ENCODE measurements at places on chromosomes 12 and 14.

DNA sequence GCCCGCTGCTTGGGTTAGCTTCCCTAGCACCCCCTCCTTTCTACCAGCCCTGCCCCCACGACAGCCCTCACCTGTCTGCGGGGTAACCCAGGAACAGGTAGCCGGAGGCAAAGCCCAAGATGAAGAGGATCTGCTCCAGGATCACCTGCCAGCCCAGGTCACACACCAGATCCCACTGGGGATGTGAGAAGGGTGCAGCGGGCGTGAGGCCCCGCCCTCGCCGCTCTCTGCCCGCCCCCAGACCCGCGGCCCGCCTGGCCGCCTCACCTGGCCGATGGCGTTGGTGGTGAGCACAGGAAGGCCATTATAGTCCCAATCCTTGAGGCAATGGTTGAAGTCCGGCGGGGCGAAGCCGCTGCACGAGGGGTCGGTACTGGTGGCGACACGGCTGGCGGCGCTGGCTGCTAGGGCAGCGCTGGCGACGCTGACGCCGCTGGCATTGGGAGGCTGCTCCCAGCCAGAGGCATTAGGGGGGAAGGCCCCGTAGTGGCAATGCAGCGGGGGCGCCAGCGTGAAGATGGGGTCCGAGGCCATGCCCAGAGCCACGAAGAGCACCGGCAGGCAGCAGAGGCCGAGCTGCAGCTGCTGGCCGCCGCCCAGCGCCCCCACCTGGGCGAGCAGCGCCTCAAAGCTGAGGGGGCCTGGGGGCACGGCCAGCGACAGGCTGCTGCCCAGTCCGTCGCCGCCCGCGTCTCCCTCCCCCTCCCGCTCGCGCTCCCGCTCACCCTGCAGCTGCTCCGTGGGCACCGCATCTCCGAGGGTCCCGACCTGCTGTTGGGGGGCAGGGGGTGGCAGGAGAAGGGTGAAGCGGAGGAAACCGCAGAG lies 794 bp downstream of the SLC22A17 start:
- no peak for DNase-seq

DNA sequence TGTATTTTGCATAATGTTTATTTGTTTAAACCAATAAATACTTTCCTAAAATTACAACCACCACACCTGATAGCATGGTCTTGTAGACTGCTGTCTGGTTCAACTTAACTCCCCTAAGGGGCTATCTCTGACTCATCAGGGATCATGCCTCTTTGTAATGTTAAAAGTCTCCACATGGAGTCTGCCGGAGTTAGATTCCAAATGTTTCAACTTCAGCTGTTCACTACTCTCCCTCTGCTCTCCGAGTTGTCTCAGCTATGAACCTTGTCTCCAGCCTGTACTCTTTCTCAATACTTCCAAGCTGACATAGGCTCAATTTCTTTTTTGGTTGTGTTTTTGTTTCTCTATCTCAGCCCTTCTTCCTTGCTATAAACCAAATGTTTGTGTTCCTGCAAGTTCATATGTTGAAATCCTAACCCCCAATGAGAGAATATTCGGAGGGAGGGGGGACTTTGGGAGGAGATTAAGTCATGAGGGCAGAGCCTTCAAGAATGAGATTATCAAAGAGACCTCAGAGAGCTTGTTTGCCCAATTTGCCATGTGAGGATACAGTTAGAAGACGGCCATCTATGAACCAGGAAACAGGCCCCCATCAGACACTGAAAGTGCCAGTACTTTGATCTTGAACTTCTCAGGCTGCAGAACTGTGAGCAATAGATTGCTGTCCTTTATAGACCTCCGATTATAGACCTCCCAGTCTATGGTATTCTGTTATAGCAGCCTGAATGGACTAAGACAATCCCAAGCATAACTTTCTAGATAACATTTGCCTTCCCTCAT lies 858.2 kb downstream of the VRK1 start:
- DNase-seq: no peak

DNA sequence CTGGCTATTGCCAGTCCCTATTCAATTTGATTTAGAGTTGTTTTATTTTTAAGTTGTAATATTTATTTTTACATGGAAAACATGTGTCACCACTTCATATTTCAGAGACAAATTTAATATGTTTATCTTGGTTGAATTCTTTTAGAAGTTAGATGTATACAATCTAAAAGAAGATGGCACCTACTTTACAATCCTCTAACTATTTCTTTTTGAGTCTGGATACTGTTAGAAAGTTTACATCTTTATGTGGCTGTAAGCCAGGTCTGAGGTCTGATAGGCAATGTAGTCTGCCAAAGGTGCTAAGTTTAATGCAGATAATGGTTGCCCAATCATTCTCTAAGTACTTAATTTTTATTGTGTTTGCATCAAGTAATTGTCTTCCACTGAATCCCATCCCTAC lies 7.2 kb upstream of the LMO3 start:
- no peak for DNase-seq

- DNase-seq: no peak
These were observed 168.5 kb downstream of the NAV3 start for GRCh38 chr12:77999074-77999715.

GRCh38 chr12:132151766-132152410 lies 7.6 kb downstream of the NOC4L start:
- no peak for DNase-seq

DNA sequence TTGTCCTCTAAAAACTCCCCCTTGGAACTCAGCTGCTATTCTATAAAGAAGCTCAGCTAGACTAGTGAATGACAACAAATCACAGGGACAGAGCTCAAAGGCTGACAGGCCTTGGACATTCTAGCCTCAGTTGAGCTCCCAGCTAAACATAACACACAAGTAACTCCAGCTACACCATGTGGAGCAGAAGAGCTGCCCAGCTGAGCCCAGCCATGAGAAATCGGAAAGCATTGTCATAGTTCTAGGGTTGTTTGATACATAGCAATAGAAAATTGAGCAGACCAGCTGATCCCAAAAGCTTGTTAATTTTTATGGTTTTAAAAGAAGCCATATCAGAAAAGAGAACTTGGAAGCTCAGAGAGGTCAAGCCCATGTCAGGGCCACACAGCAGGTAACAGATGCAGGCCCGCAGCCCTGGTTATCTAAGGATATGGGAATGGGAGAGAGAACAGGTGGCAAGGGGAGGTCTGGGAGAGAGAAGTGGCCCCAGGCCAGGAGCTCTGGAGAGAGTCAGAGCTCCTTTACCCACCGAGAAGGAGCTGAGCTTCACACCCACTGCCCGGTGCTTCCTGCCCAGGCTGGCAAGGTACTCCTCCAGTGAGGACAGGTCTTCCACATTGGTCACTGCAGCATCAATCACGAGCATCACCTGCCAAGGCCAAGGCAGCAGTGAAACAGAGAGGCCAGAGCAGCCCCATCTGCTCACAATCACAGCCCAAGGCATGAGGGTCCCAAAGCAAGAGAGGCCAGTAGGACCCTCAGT lies 2.9 kb downstream of the NGB start:
- no peak for DNase-seq

DNA sequence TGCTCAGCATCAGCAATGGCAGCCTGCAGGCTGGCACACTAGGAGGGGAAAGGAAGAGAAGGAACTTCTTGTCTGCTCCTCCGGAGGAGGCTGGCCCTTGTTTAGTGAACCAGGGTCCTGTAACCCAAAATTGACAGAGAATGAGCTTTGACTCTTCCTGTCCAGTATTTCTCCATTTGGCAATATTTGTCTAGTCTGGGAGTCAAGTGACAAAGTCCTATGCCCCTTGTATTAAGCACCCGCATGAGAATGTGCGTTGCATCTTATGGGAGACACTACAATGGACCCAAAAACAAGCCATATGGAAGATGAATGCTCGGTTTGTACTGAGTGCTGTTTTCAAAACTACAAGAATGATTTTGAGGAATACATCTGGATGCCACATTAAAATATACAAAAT lies 3.8 kb downstream of the KRT6C start:
- no peak for DNase-seq

- no peak for DNase-seq
These were observed 281.4 kb upstream of the FKBP4 start for GRCh38 chr12:2513141-2514037.

DNA sequence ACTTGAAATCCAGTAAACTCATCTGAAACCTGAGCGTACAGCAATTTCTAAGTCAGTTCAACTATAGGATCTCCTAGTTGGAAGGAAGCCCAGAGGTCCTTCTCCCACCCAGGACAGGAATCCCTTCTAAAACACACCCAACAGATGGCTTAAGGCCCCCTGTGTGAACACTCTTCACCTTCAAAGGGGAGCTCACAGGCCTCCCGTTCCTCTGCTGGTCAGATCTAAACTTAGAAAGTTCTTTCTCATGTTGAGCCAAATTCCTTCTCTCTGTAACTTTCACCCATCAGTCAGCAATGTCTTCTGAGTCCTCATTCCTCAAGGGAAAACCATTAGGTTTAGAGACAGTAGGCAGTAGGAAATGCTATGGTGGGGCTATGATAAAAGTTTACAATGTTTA lies 355.2 kb downstream of the PCNX1 start:
- DNase-seq: no peak

- no peak for DNase-seq
These were observed 8.6 kb downstream of the DDIT3 start for GRCh38 chr12:57511588-57512325.

- DNase-seq: no peak
These were observed 95.4 kb upstream of the SFSWAP start for GRCh38 chr12:131615326-131616042.

- DNase-seq: no peak
These were observed 245.0 kb downstream of the NUBPL start for GRCh38 chr14:31806249-31806648.

DNA sequence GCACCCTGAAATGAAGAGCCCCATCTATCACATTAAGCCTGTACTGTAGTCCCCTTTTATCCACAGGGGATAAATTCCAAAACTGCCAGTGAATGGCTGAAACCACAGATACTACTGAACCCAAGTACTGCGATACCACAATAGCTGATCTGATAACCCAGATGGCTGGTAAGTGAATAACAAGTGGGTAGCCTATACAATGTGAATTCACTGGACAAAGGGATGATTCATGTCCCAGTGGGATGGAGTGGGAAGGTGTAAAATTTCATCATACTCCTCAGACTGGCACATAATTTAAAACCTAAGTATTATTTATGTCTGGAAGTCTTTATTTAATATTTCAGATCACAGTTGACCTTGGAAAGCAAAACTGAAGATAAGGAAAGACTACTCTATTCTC lies 201.3 kb downstream of the GPHN start:
- no peak for DNase-seq

GRCh38 chr14:99735189-99736135 lies 51.4 kb downstream of the CYP46A1 start:
- DNase-seq: no peak

GRCh38 chr14:65251213-65251612 lies 148.9 kb upstream of the MAX start:
- DNase-seq: no peak

DNA sequence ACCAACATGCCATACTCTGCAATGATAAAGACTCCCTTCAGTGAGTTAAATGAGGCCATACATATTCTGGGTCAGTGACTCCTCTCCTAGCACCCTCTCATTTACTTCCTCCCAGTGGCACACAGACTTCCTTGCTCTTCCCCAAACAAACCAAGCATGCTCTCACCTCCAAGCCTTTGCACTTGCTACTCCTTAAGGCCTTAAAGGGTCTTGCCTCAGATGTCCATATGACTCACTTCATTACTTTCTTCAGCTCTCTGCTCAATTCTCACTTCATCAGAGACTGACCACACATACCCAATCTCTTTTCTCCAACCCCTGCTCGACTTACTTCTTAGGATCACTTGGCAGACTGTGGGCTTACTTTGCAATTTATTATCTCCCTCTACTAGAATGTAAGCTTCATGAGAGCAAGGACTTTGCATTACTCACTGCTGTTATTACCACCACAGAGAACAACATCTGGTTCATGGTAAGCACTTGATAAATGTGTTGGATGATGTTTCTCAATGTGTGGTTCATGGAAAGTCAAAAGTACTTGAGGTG lies 22.8 kb downstream of the DDX24 start:
- no peak for DNase-seq

DNA sequence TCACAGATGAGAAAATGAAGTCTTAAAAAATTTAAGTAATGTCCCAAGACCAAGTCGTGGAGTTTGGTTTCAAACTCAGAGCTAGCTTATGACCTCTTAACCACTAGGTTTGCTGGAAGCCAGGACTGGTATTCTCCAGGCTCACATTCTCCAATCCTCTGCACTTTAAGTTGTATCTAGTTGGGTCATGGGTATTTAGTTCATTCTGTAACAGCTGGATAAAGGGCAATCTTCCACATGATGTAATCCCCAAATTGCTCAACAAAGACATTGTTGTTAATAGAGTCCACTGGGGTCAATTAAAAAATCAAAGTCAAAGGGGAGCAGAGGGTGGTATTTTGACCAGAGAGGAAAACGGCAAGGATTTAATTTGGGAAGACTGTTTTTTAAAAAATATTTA lies 17.8 kb upstream of the GAS2L3 start:
- no peak for DNase-seq

- DNase-seq: no peak
These were observed 88.5 kb upstream of the ZFP36L1 start for GRCh38 chr14:68881396-68881795.

GRCh38 chr14:101504096-101504948 lies 57.0 kb upstream of the DIO3 start:
- no peak for DNase-seq

- DNase-seq: no peak
These were observed 40.2 kb downstream of the ETV6 start for GRCh38 chr12:11689591-11690186.

GRCh38 chr14:61750708-61751474 lies 11.3 kb upstream of the SNAPC1 start:
- peak; percentile 73 for DNase-seq

GRCh38 chr12:127178052-127178451 lies 1088.9 kb upstream of the TMEM132C start:
- DNase-seq: no peak

GRCh38 chr14:23433457-23433856 lies 2.0 kb downstream of the MYH7 start:
- DNase-seq: no peak

DNA sequence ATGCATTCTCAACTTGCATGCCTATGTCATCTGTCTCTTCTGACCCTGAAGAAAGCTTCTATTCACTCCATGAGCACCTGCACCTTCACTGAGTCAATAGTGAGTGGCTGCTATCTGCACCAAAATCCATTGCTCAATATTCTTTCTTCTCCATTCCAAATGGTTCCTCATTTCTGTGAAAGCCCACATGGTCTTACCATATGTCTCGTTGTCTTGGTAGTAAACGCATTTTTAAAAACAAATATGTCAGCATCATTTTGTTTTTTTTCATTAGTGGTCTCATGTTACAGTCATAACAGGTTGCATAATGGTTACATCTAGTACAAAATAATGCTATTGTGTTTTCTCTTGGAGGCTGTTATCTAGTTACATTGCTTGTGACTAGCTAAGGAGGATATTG lies 106.9 kb upstream of the CPM start:
- DNase-seq: no peak

Data from T-helper 2 cell (primary cell).